NCI-H1694 (cell line): ENCODE measurements at places on chromosomes 5 and 9.

DNA sequence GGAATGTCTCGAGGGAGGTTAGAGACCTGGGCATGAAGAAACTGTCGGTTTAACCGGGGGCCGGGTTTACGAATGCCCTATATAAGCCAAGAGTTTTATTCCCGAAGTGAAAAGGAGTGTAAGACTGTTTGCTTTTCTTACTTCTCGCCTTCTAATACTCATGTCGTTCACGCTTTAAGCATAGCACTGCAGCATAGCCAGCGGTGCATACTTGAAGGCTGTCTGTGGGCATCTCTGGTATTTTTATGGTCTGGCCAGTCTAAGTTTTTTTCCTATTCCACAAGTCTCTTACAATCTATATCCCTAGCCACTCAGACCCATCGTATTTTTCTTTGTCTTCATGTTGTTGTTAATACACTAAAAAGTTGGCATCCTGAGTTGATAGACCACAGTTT is 1.2 kb downstream of the UHRF2 start:
- no peak for DNase-seq

DNA sequence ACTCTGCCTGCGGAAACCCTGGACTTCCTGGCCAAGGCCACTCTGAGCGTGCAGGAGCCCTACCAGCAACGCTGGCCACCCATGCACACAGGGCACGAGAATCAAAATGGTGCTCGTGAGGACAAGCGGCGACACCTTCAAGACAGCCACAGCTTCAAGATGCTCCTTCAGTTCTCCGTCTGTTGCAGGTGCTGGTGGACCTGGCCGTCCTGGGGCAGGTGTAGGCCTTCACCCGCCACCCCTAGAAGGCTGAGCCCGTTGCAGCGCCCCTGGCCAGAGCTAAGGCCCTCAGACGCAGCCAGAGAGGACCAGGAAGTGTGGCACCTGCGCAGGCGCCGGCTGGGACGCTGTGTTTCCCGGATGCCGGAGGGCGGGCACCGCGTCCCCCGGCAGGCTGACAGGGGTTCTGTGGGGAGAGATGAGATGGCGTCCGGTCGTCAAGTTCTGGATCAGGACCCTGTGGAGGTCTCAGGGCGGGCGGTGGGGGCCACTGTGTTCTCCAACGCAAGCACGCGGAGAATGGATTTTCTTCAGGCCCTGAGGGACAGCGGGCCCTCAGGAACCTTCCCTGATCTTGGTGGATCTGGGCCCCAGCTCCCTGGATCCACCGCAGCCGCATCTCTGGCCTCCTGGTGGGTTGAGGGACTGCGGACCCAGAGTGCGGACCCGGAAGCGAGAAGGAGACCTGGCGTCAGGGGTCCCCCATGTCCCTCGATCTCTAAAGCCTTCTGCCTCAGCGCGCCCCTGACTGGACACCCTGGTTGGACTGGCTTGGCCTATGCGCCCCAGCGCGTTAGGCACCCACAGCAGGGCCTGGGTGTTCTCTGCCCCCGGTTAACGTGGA is 1770.8 kb upstream of the CDH9 start:
- DNase-seq, result peak; percentile 16

DNA sequence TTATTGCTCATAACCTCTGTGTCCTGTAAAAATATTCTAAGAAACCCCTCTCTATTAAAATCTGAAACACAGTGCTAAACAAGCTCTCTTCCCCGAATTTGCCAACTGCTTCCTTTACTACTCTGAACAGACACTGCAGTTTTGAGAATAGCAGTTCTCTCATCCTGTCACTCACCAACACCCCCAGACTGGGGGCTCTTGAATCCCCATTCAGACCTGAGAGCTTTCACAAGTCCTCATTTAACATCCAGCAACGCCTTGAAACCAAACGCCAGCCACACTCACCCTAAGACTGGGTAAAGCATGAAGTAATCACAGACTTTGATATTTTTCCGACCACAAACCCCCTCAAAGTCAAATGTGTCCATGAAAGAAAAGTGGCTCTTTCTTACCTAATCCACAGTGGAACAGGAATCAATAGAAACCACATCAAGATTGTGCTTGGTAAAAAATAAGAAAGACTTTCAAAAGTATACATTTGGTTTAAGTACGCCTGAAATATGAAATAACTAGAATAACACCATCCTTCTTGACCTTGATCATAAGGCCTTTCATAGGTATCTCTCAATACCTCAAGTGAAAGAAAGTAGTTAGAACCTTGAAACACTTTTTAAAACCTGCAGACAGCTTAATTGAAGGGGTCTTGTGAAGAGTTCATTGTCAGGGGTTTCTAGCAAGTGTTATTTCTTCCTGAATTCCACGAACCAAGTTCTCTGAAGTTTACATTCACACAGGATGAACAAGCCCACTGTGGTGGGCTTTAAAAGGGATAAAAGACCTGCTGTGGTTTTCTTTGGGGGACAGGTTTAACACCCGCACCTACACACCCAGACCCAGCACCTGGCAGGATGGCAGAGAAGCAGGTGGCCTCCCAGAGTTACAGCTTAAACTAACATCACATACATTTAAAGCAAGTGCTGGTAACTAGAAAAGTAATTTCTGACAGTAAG is 412.6 kb downstream of the MLLT3 start:
- DNase-seq, result no peak

GRCh38 chr9:16029796-16030363 is 477.0 kb downstream of the CCDC171 start:
- DNase-seq, result no peak

DNA sequence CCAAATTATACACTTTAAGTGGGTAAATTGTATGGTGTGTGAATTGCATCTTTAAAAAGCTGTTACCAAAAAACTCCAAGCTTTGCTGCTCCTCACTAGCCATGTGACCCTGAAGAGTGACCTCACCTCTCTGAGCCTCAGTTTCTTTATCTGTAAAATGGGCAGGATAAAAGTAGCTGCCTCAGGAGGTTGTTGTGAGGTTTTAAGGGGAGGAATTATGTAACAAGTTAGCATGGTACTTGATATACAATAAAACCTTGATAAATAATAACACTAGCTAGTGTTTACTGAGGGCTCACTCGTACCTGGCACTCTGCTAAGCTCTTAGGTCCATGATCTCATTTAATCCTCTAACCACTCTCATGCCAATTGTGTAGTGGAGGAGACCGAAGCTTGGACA is 19.0 kb upstream of the PHF19 start:
- no peak for DNase-seq

- DNase-seq, result no peak
These were observed at the start of gene F2RL2 for GRCh38 chr5:76622973-76623596. F2RL2 (minus strand) TSS chr5:76623403; CDS start chr5:76623230, 173 bp downstream.

- no peak for DNase-seq
These were observed 25.2 kb downstream of the ANKRA2 start for GRCh38 chr5:73540192-73540591.

DNA sequence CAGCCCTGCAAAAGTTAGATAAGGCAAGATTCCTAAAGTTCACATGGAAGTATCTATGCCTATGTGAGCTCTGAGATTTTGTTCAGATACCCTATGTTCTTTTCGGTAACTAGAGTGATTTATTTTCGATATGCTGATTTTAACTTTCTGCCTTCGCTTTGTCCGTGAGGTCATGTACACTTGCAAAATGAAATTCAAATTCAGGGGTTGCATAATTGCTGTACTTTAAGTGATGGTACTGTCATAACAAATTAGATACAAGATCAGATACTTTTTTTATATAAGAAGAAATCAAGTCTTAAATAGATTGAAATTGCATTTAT is 350 bp upstream of the ECPAS start:
- DNase-seq, result no peak

DNA sequence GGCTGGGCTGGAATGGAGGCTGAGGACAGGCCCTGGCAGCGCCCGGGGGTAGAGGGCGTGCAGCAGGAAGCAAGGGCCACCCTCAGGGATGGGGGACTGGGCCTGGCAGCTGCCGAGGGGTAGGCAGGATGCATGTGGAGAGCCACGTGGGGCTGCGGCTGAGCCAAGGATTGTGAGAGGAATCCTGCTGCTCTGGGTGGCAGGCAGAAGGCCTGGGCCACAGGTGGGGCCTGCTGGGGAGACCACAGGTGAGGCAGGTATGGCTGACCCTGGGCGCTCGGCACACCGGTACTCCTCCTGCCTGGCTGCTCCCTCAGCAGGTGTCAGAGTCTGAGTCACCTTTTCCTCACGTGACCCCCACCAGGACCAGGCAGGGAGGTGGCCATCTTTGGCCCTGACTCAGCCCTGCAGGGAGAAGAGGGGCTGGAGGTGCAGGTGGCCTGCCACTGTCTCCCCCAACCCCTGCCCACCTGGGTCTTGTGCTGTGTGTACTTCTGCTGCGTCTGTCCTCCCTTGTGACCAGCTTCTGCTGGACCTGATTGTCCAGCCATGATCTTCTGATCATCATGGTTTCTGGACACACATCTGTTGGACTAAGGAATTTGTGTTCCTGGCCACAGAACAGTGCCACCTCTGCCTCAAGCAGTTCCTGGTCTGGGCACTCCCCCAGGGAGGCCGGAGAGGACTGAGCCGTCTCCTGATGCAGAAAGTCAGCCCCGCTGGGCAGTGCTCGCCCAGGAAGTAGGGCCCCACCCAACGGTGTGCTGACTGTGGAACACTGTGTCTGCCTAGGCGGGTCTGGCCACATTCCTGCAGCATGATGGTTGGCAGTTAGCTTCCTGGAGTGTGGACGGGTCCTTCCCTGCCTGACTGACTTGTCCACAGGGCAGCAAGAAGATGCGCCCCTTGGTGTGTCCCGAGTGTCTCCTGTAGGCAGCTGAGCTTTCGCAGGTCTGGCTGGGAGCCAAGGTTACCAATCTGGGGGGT is 6.4 kb downstream of the ARRDC1 start:
- no peak for DNase-seq

GRCh38 chr9:96394832-96395496 is 11.5 kb upstream of the SLC35D2 start:
- DNase-seq, result no peak

GRCh38 chr9:80175286-80176150 is 603.8 kb downstream of the TLE4 start:
- DNase-seq, result no peak

- no peak for DNase-seq
These were observed 18.9 kb downstream of the ASPN start for GRCh38 chr9:92463387-92463786.

DNA sequence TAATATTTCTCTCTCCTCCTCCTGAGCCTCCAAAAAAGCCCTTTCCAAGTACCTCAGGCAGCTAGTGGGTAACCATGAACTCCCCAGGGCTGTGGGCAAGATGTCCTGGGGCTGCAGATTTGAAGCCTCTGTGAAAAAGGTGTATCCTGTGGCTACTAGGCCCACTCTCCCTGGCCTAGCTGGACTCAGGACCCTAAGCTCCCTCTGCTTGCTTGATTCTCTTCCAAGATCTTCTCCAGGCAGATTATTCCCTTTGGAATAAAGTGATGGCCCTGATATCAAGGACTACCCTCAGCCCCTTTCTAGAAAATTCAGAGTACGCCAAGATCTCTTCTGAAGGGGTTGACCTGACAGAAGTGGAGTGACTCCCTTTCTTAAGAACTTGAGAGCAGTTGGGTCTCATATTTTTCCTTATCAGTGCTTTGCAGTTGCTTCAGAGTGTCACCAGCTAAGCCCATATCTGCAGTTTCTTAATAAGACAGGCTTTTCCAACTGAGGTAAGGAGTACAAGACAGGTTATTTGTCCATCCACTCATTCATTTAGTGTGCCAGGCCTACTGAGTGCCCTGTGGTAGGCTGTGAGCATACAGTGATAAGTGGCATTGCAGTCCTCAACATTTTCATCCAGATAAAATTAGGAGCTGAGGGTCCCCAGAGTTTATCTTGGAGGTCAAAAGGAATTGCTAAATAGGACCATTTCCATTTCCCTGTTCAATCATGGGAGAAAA is 42.5 kb downstream of the CYSTM1 start:
- DNase-seq, result no peak

- peak; percentile 19 for DNase-seq
These were observed 21.3 kb downstream of the TRMO start for GRCh38 chr9:97900738-97901565.

DNA sequence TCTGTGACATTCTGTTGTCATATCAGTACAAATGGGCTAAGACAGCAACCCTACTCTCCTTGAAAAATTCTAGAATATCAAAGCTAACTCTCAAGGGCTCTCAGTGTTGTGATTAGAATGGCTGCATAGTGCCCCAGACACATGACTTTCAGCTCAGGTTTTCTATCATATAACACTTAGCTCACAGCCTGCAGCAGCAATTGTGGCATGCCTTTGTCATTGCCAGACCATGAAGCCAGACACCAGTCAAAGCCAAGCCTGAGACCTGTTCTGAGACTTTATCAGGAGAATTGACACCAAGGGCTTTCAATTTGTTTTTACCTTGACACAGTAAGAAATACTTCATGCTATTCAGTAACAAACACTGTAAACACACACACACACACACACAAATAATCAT is 159.0 kb upstream of the SNX2 start:
- no peak for DNase-seq

- no peak for DNase-seq
These were observed 21.7 kb upstream of the RNF130 start for GRCh38 chr5:180093241-180093640.

GRCh38 chr9:82247318-82247717 is 258.7 kb downstream of the SPATA31D1 start:
- DNase-seq, result no peak

GRCh38 chr5:29239606-29240005 is 1953.9 kb upstream of the CDH6 start:
- no peak for DNase-seq
